ENCODE measurements at places on chromosomes 3 and 15.

DNA sequence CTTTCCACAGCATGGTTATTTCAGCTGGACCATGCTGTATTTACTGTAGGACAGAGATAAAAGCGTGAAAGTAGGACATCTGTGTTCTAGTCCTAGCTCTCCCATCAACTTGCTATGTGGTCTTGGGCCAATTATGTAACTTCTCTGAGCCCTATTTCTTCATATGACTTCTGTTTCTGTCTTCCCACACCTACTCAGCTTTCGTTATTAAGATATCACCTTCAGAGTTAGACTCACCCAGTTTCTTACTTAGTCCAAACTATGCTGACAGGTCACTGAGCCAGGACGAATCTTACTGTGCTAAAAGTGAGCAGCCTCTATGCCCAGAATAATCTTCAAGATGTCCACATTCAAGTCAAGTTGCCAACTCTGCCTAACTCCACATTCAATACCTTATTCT, 283.7 kb downstream of the IL5RA start:
- no peak for DNase-seq

GRCh38 chr3:188707381-188708288, 464.1 kb upstream of the TPRG1 start:
- DNase-seq = no peak

- no peak for DNase-seq
These were observed 167.5 kb downstream of the SUCLG2 start for GRCh38 chr3:67486883-67487282.

GRCh38 chr3:27209617-27210264, 159.4 kb downstream of the NEK10 start:
- no peak for DNase-seq

GRCh38 chr15:56877255-56877970, 41.0 kb upstream of the TCF12 start:
- no peak for DNase-seq

DNA sequence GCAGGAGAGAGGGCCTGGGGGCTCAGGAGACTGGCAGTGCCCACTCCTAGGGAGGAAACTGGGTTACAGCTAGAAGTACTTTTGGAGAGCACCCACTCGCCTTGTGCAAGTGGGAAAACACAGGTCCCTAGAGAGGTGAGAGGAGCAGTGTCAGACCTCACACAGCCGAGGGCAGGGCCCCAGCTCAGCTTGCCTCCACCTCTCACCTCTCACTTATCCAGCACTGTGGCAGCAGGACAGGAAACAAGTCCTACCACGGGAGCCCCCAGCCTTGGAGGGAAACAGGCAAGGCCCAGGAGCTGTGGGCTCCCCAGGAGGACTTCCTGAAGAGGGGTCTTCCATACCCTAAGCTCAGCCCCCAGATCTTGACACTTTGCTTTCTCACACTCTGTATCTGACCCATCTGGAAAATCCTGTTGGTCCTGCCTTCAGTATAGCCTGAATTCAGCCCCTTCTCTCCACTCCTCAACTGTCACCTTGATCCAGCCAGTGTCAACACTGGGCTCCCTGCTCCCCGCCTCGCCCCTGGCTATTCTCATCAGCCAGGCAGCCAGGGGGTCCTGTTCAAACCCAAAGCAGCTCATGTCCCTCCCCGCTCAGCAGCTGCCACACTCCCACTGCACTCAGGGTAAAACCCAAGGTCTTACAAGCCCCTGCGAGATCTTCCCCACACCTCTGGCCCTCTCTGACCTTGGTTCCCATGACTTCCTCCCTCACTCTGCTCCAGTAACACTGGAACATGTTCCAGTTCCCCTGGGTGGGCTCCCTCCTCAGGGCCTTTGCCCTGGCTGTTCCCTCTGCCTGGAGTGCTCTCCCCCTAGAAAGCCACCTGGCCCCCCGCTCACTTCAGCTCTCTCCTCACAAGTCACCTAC, 870 bp upstream of the TMEM40 start:
- no peak for DNase-seq

Measured in iPS DF 19.7 (cell line).